ENCODE measurements at places on chromosomes 12 and 14.

- DNase-seq, result no peak
Measured at GRCh38 chr14:77319422-77319821, 1.3 kb downstream of the POMT2 start.

GRCh38 chr12:11500188-11500860 is 105.0 kb upstream of the PRB2 start:
- peak; percentile 62 for DNase-seq

GRCh38 chr12:53958128-53958527 is 3.4 kb downstream of the HOXC12 start:
- no peak for DNase-seq

DNA sequence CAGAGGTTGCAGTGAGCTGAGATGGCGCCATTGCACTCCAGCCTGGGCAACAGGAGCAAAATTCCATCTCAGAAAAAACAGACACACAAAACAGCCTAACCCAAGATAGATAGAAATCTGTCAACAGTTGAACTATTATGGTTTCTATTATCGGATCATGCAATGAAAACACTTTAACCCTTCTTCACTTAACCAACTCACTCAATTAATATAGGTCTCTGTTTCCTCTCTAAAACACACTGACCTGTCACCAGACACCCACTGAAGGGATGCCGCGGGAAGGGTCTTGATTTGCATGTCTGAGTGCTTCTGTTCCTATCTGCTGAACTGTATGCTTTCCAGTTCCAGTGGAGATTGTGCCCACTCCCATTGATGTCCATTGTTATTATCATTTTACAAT is 38.0 kb upstream of the NUDT4 start:
- DNase-seq, result no peak

GRCh38 chr12:24175284-24175683 is 225.8 kb upstream of the SOX5 start:
- no peak for DNase-seq

DNA sequence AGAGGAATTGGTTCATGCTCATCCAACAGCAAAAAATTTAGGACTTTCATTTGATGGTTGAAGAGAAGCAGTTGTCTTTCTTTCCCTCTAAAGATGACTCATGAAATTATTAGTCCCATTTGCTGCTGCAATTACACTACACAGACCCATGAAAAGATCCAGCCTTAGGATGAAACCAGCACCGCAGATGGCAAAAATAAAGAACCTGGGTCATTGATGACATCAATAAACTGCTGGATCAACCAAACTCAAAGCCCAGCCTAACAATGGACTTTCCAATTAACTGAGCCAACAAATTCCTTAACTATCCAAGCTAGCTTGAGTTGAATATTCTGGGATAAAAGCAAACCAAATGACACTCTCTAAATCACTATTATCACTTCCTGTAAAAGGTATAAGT is 20.7 kb downstream of the DICER1 start:
- no peak for DNase-seq

DNA sequence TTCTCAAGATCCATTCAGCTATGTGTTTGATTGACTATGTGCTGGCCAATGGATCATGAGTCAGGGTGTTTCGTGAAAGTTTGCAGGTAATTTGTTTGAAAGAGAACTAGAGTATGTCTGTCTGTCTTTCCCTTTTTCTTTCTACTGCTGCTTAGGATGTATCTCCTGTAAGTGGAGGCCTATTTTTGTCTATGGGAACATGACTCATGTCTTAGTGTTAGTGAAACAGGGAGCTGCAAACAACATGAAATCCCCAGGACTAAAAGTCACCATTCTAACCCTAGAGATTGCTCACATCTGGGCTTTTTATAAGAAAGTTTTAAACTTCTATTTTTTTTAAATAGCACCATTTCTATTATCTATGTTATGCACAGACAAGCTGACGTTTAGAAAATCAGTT is 333.0 kb downstream of the CCER1 start:
- no peak for DNase-seq

- DNase-seq, result no peak
Measured at GRCh38 chr14:81440041-81440440, 39.9 kb upstream of the STON2 start.

DNA sequence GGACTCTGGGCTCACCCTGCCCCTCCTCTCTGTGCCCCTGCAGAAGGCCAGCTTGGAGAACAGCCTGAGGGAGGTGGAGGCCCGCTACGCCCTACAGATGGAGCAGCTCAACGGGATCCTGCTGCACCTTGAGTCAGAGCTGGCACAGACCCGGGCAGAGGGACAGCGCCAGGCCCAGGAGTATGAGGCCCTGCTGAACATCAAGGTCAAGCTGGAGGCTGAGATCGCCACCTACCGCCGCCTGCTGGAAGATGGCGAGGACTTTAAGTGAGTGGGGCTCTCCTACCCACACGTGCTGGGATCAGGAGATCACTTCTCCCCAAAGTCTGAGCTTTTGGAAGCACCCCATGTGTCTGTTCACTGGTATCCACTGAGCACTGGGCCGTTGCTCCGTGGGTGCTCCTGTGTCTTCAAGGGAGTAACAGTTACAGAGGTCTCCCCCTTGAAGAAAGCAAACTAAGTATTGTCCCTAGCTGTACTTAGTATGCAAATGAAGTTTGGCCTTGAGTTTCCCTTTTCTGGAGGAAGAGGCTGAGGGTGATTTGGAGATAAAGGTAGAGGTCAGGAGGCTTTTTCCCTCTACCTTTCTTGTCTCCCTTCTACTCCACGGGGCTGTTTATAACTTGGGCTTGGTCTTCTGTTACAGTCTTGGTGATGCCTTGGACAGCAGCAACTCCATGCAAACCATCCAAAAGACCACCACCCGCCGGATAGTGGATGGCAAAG is 3.3 kb downstream of the KRT18 start:
- DNase-seq, result no peak

- DNase-seq, result no peak
Measured at GRCh38 chr14:50967790-50968189, 23.5 kb upstream of the PYGL start.

DNA sequence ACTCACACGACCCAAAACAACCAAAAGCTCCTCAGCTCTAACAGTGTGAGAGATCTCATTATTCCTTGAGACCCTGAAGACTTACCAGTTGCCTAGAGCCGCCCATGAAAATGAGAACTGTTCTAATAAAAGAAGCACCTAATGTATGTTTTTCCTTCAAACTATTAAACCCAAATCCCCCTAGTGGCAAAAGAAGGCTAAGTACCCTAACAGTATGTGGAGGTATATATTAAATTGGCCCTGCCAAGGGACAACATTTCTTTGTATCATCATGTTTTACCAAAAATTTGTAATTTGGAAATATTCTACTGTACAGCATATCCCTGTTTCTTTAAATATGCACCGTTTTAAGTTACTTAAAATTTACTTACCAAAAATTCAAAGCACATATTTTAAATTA is 38.0 kb upstream of the PPFIA2 start:
- no peak for DNase-seq

DNA sequence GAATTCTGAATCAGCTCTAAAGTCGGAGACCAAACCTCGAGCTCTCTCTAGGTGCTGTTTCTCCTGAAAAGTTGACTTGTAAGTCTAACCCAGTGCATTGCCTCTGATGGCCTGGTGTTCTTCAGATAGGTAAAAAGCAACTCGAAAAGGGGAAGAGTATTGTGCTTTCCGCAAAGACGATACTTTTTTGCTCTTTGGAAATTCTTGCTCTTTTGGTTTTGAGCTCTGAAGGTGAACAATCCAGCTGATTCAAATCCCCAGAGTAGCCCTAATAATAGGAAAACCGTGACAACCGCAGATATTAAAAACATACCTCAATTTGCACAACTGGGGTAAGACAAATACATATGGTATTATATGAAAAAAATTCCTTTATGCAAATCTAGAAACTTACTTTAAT is 447.4 kb downstream of the RAD51B start:
- DNase-seq, result no peak

- peak; percentile 35 for DNase-seq
Measured at GRCh38 chr12:124036657-124037109, 63.7 kb downstream of the ZNF664 start.
